ENCODE measurements at places on chromosomes 4 and X. TPM values are rescaled to one million over a fixed set of nuclear protein-coding genes. Genes with fewer than 3 reads are reported as not detected.

DUSP9 gene
- under 0.01 TPM for total RNA-seq

PITX2 gene
- 0.36 TPM for total RNA-seq

- DNase-seq, result no peak
These were observed 256.5 kb downstream of the CAMK2D start for GRCh38 chr4:113505044-113505443.

DNA sequence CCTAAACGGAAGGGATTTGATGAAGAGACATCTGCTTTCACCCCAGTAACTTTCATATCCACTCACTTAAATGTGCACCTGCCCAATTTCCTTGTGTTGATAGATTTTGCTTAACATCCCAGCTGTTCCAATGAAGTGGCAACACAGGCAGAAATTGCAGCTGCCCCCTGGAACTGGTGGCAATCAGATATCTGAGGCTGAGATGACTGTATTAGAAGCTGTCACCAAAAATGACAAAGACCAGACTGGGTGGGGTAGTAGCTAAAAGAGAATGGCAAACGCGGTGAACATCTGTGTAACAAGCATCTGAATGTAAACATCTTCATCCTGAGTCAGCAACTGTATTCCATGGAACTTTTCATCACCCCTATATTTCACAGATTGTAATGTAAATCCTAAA is 17.1 kb downstream of the GABRA2 start:
- DNase-seq, result no peak
